SHP77 (cell line): ENCODE measurements at places on chromosomes 3 and 15.

- no peak for DNase-seq
Observed at GRCh38 chr3:105347625-105348302, 18.9 kb upstream of the ALCAM start.

- no peak for DNase-seq
Observed at GRCh38 chr3:171876680-171877147, 33.6 kb downstream of the TMEM212 start.

GRCh38 chr3:43966530-43966929, 275.2 kb upstream of the TOPAZ1 start:
- no peak for DNase-seq

DNA sequence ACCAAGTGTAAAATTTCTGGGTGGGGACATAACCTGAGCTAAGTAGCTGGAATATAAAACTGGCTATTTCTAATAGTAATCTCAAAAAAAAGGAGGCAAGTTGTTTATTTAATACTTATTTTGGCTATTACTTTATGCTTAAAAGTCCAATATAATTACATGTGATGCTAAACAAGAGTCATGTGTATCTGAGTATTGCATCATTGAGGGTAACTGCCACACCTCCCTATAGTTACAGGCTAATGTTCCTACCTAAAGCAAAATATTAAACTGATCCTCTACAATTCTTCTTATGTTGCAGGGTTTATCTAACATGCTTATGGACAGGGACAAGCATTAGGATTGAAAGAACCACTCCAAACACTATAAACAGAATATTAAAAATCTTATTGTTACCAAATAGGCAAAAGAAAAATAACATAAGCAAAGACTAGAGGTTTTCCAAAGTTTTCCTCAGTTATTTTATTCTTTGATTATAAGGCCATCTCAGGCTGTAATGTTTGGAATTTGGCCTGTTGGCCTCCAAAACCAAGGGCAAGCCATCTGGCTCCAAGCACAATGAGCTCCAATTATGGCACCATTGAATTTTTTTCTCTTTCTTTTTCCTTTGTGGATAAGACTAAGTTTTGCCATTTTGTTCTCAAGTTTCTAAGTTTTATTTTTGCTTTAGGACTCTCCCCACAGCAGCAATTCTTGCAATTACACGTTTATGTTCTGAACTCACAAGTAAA, 75.8 kb upstream of the ABI3BP start:
- DNase-seq = no peak

- no peak for DNase-seq
Observed at GRCh38 chr15:91338766-91339165, 238.7 kb downstream of the SV2B start.

- peak; percentile 42 for DNase-seq
Observed at GRCh38 chr3:161560008-161560637, 63.5 kb downstream of the OTOL1 start.

DNA sequence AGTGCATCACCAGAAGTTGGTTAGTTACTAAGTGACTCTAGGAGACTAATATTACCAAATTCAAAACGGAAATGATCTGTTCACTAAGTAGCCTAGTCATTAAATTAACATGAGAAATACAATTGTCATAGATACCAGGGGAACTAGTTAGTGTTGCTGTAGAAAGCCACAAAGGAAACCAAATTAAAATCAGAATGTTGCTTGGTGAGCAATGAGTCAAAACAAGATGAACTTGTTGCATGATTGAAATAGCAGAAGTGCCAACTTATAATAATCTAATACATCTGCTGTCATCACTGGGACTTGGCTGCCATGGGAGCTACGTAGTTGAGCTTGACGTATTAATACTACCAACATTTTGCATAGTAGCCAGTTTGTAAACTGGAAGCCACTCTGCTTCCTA, 458.1 kb downstream of the DIPK2A start:
- DNase-seq = no peak

DNA sequence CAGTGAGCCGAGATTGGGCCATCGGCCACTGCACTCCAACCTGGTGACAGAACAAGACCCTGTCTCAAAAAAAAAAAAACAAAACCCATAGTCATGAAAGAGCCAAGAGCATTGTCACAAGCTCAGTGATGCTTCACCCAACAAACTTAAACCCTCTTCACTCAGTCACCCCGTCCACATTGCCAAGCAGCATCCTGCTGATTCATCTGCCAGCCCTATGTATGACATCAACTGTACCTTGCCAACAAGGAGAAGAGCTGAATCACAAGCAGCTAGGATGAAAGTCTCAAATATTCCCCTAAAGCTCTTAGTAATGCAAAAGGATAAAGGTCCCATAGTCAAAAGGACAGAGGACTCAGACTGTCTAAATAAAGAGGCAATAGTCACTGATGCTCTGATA, 90.0 kb downstream of the ANO10 start:
- no peak for DNase-seq

- DNase-seq = no peak
Observed at GRCh38 chr3:151998744-151999143, 125.3 kb downstream of the SUCNR1 start.

DNA sequence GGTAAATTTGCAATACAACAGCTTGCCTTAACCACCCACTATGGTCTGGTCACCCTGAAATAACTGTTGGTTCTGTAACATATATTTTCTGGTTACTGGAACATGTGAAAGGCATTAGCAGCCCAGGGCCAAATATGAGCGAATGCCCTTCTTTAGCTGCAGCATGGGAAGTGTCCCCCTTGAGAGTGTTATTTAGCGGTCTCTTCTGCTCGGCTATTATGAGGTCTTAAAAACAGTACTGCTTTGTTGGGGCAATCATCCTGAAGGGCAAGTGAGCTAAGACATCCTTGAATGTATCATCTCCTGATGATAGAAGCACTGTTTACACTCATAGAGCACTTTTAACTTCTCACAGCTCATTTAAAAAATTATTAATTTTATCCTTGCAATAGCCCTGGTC, 90.2 kb downstream of the RYR3 start:
- no peak for DNase-seq
